ENCODE measurements at places on chromosomes 5 and 9. TPM values are rescaled to one million over a fixed set of nuclear protein-coding genes. Genes with fewer than 3 reads are reported as not detected.

Gene GABRA6
- total RNA-seq, result not detected

Gene GABRA1
- not detected for total RNA-seq

Gene AGXT2
- not detected for total RNA-seq

Gene NR2F1-AS1
- total RNA-seq, result 15.4 TPM

Gene SPATA6L
- total RNA-seq, result 0.18 TPM

Gene TAF11L10
- total RNA-seq, result not detected

Gene COL27A1
- total RNA-seq, result 19.4 TPM

Gene ANKRD18A
- total RNA-seq, result not detected

Gene HTR1A
- not detected for total RNA-seq
